Osteoblast (primary cell): ENCODE measurements at places on chromosomes 7 and 10. TPM values are rescaled to one million over a fixed set of nuclear protein-coding genes. Genes with fewer than 3 reads are reported as not detected.

DNA sequence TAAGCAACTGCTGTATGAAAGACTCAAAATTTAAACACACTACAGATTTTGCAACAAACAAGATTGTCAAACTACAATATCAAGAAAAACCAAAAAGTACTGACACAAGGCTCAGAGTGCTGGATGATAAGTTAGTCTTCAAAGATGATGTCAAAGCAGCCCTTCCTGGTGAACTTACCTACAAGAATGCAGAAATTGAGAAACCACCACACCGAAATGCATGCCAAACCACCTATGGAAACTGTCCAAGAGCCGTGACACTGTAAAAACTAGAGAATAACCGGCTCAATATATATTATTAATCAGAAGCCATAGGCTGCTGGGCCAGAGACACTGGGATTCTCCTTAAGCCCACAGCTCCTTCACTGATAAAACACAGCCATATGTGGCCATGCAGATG lies 25.3 kb downstream of the DENND11 start:
- H3K27me3 ChIP-seq: no peaks in the 10 kb centered on the region
- no peak for DNase-seq
- H3K36me3 ChIP-seq: no peaks in the 10 kb centered on the region
- no peak overlapping the region for H3K4me3 ChIP-seq
- H3K4me1 ChIP-seq: peaks cover 21% of the 10 kb centered on the region

- no peak overlapping the region for H3K4me3 ChIP-seq
- H3K27ac ChIP-seq: no peak overlapping the region
- H3K4me1 ChIP-seq: peaks cover 11% of the 10 kb centered on the region
- no peaks in the 10 kb centered on the region for H3K36me3 ChIP-seq
- no peaks in the 10 kb centered on the region for H3K27me3 ChIP-seq
Observed at GRCh38 chr10:129521161-129522025, 54.4 kb downstream of the MGMT start.

GRCh38 chr7:469563-469961 lies 50.1 kb downstream of the PDGFA start:
- H3K36me3 ChIP-seq: no peaks in the 10 kb centered on the region
- no peaks in the 10 kb centered on the region for H3K27me3 ChIP-seq
- peak overlapping the region; percentile 42 for H3K4me3 ChIP-seq
- peak overlapping the region; percentile 97 for H3K27ac ChIP-seq

GRCh38 chr7:2999078-2999500 lies 44.6 kb downstream of the CARD11 start:
- no peaks in the 10 kb centered on the region for H3K27me3 ChIP-seq
- H3K36me3 ChIP-seq: no peaks in the 10 kb centered on the region
- no peaks in the 10 kb centered on the region for H3K4me1 ChIP-seq
- H3K4me3 ChIP-seq: no peak overlapping the region

GRCh38 chr10:76469675-76470074 lies 1038.3 kb downstream of the LRMDA start:
- H3K36me3 ChIP-seq: no peaks in the 10 kb centered on the region
- H3K4me1 ChIP-seq: no peaks in the 10 kb centered on the region
- H3K4me3 ChIP-seq: no peak overlapping the region
- no peak for DNase-seq

The ATG9B gene
- not detected in 2 replicates for total RNA-seq

- H3K4me3 ChIP-seq: no peak overlapping the region
- H3K27ac ChIP-seq: no peak overlapping the region
- peaks cover 6% of the 10 kb centered on the region for H3K4me1 ChIP-seq
Observed at GRCh38 chr7:82286798-82287140, 156.8 kb downstream of the CACNA2D1 start.

DNA sequence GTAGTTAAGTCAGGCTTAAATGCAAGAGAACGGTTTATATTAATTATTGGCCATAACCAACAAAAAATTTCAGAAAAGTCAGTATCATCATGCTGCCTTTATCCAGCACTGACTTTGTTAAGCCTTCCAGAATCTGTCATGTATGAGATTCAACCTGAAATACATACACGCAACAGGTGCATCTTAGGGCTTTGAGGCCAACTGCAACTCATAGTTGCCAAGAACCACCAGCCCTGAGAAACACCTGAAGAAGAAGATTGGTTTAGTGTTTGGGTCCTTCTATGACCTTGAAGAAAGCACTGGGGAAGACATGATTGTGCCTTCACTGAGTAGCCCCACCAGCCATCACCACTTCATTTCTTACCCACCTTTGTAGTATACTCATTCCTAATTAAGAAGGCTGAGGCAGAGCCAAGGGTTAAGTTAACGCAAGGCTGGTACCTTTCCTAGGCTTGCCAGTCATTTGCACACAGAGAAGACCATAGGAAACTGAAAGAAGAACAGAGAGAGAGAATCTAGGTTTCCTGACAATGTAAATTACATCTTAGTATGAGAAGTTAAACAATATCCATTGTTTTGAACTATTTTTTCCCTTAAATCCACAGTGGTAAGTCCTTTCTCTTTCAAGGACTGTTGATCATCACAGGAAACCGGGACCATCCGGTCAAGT lies 200.1 kb upstream of the PRKCQ start:
- no peaks in the 10 kb centered on the region for H3K36me3 ChIP-seq
- H3K27me3 ChIP-seq: no peaks in the 10 kb centered on the region
- peak overlapping the region; percentile 92 for H3K27ac ChIP-seq

DNA sequence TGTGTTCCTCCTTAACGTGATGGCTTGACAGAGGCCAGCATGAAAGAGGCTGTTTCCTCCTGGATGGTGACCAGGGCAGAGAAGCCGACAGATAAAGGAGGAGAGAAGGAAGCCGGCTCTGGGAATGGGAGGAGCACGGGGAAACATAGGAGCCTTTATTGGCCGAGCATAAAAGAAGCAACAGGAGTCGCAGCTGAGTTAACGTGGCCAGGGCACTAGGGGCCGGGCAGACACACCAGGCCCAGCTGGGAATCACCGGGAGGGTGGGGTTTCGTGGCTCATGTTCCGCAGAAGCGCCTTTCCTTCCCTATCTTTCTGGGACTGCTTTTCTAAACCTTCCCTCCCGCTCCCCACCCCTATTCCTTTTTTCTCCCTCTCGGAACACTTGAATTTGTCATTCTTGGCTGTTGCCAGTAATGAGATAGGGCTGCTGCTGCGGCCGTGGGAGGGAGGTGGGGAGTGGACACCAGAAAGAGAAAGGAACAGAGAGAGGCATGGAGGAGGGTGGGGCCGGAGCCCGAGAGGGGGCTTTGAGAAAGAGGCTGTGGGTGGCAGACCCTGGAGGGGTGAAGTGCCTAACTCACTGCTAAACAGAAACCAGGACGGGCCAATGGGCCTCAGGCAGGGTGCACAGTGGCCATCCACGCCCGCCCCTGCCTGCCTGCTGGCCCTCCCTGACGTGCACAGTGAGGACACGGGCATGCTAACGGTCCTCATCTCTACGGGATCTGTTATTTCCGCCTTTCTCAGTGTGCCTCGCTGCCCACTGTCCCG lies 65.2 kb downstream of the COL13A1 start:
- peak overlapping the region; percentile 55 for H3K27ac ChIP-seq
- peaks cover 50% of the 10 kb centered on the region for H3K4me1 ChIP-seq
- H3K36me3 ChIP-seq: no peaks in the 10 kb centered on the region
- peak; percentile 88 for DNase-seq
- no peaks in the 10 kb centered on the region for H3K27me3 ChIP-seq
- peak overlapping the region; percentile 35 for H3K4me3 ChIP-seq

- H3K4me3 ChIP-seq: no peak overlapping the region
- H3K27me3 ChIP-seq: no peaks in the 10 kb centered on the region
- no peaks in the 10 kb centered on the region for H3K36me3 ChIP-seq
- no peak overlapping the region for H3K27ac ChIP-seq
Observed at GRCh38 chr10:91328320-91328984, 81.7 kb upstream of the HECTD2 start.

DNA sequence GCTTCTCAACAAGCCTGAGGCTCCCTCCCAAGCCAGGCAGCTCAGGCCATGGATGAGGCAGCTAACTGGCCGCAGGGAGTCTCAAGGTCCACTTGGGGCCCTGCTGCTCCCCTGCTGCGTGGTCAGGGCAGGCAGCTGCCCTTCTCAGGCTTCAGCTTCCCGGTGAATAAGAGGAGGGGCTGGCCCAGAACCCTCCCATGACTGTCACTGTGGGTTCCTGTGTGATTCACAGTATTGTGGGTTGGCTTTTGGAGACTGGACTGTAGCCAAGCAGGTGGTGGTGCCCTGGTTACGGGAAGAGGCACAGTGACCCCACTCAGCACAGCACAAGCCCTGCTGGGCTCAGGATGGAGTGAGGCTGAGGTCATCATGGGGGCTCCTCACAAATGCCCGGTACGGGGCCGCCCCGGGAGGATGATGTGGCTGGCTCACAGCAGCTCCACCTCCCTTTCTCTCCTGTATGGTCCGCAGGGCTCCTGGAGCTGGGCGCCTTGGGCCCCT lies 189.8 kb downstream of the HECW1 start:
- H3K4me3 ChIP-seq: no peak overlapping the region
- H3K27ac ChIP-seq: no peak overlapping the region
- H3K36me3 ChIP-seq: no peaks in the 10 kb centered on the region
- H3K27me3 ChIP-seq: peaks cover 5% of the 10 kb centered on the region

DNA sequence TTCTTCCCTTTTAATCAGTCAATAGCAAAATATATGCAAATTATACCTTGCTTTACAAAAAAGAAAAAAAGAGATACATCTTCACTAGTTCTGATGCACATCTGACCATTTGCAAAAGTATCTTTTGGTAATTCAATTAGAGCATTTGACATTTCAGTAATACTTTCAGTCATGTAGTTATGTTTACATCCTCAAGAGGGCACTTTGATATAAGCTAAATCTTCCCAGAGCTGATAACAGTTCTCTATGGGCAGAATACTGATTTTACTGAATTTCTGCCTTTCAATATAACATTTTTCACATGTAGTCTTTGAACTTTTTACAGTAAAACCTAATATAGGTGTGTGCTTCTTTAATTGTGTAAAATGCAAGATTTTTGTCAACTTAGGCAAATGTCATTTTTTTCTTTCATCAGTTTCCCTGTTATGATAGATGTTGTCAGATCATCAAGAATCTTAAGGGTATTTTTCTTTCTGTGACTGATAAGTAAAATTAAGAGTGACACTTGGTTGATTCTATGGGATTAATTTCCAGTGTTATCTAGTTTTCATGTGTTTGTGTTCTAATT lies 703.5 kb upstream of the SEMA3D start:
- H3K4me1 ChIP-seq: no peaks in the 10 kb centered on the region
- H3K27ac ChIP-seq: no peak overlapping the region
- no peaks in the 10 kb centered on the region for H3K36me3 ChIP-seq
- no peaks in the 10 kb centered on the region for H3K27me3 ChIP-seq
- no peak for DNase-seq

DNA sequence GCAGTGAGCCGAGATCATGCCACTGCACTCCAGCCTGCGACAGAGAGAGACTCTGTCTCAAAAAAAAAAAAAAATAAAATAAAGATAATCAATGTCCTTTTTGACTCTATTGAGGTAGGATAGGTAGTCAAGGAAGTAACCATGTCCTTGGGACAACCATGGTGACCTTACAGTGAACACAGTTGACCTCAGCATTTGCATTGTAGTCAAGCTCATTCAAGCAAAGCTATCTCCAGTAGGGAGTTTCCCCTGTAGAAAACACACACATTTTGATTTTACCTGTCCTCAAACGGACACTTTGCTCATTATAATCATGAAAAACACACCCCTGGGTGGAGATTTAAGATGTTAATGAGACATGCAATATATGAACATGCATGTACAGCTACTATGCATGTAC lies 171.7 kb downstream of the KIF20B start:
- no peak overlapping the region for H3K4me3 ChIP-seq
- H3K4me1 ChIP-seq: peaks cover 3% of the 10 kb centered on the region
- H3K27me3 ChIP-seq: peaks cover 4% of the 10 kb centered on the region
- no peak overlapping the region for H3K27ac ChIP-seq
- no peaks in the 10 kb centered on the region for H3K36me3 ChIP-seq

DNA sequence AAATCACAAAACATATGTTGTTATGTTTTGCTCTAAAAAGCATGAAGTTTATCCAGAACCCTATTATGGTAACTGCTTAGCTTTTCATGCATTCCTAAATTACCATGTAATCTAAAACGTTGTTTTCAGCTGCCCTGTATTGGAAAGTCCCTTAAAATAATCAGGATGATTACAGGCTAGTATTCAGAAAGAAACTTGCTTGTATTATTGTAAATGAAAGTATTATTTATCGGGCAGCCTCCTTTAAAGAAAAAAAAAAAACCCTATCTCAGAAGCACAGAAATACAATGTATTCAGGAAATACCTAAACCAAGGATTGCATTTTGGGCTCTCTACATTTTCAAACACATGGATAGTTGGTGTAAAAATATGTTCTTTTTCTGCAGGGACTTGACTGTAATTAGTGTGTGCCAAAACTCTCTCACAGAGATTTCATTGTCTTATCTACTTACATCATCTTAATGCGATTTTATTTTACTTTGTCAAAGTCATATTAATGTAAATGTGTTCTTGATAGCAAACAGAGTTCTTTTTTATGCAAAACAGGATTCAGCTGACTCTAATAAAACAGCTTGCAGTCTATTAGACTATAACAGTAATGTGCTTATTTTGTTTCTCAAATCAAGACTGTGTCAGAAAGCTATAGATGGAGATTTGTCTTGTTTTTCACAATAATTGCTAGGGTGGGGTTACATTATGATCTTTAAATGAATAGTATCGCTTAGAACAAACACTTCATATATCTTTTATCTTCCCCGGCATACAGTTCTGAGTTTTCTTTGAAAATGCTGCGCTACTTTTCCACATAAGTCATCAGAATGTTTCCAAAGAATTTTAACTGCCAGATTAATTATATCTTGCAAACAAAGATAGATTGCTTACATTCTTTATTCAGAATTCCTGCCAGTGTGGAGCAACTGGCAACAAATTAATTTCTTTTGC lies 65.3 kb upstream of the ARID5B start:
- H3K27me3 ChIP-seq: no peaks in the 10 kb centered on the region
- DNase-seq: no peak
- H3K27ac ChIP-seq: peak overlapping the region; percentile 68
- no peaks in the 10 kb centered on the region for H3K36me3 ChIP-seq
- H3K4me3 ChIP-seq: peak overlapping the region; percentile 7
